Left renal pelvis (tissue), 4 donors: ENCODE measurements at places on chromosomes 11 and 22. TPM values are rescaled to one million over a fixed set of nuclear protein-coding genes. Genes with fewer than 3 reads are reported as not detected.

GRCh38 chr22:50292643-50293440 is 14.6 kb downstream of the PLXNB2 start:
- no peak for DNase-seq

SHANK3 gene
- polyA plus RNA-seq = 25.3 TPM

GRCh38 chr11:32333320-32333991 is 101.9 kb downstream of the WT1 start:
- DNase-seq = peak; percentile 63

BACE1 gene
- 67.9 TPM for polyA plus RNA-seq

DNA sequence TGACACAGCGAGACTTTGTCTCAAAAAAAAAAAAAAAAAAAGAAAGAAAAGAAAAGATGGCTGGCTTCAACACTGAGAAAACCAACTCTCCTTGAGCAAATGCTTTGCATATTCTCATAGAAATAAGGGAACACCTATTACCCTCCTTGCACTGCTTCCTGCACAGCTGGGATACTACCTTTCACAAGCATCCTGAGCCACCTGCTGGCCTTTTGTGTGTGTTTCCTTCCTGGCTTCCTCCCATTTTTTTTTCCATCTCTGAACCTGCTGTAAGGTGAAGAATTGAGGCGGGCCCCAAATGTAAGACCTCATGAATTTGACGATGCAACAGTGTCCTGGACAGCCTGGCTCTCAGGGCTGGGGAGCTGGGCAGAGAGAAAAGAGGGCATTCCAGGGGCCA is 1.9 kb upstream of the RFPL3 start:
- DNase-seq = no peak

- DNase-seq = no peak
Measured at GRCh38 chr11:61803889-61804647, 11.4 kb downstream of the FEN1 start.
